ENCODE measurements at places on chromosomes 2 and 18. TPM values are rescaled to one million over a fixed set of nuclear protein-coding genes. Genes with fewer than 3 reads are reported as not detected.

- peaks cover 4% of the 10 kb centered on the region for H3K27me3 ChIP-seq
- H3K4me3 ChIP-seq: no peak overlapping the region
- H3K36me3 ChIP-seq: no peaks in the 10 kb centered on the region
- no peaks in the 10 kb centered on the region for H3K4me1 ChIP-seq
Observed at GRCh38 chr2:1055014-1055595, 104.5 kb downstream of the SNTG2 start.

DNA sequence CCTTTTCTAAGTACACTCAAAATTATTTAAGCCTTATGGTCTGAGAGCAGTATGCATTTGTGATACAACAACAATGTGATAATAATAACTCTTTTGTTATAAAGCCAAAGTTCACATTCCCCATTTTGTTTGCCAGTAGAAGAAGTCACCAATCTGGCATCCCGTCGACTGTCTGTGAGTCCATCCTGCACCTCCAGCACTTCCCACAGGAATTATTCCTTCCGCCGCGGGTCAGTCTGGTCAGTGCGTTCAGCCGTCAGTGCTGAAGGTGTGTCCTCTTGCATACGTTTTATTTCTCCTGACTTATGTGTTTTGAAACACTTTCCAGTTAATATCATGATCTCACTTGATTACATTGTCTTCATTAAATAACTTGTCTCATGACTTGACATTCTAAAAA, 80.3 kb upstream of the RPE start:
- H3K4me1 ChIP-seq: no peaks in the 10 kb centered on the region
- DNase-seq: no peak
- H3K4me3 ChIP-seq: no peak overlapping the region
- H3K27me3 ChIP-seq: peaks cover 6% of the 10 kb centered on the region

- no peak overlapping the region for H3K27ac ChIP-seq
- H3K4me3 ChIP-seq: no peak overlapping the region
- no peaks in the 10 kb centered on the region for H3K4me1 ChIP-seq
- H3K27me3 ChIP-seq: peaks cover 7% of the 10 kb centered on the region
- no peaks in the 10 kb centered on the region for H3K36me3 ChIP-seq
Observed at GRCh38 chr2:72041638-72042111, 106.0 kb downstream of the CYP26B1 start.

The CWC22 gene
- total RNA-seq: 31.0 TPM

The KCNF1 gene
- total RNA-seq: not detected

Data from activated CD4-positive, alpha-beta T cell treated with anti-CD3 and anti-CD28 coated beads for 36 hours (primary cell).